ENCODE measurements at places on chromosomes 1 and 21.

- DNase-seq = peak; percentile 22
Measured at GRCh38 chr1:228695015-228695955, 40.0 kb upstream of the RHOU start.

- DNase-seq = no peak
Measured at GRCh38 chr1:150180474-150180873, 30.8 kb downstream of the PLEKHO1 start.

GRCh38 chr1:203586496-203587081 lies 40.0 kb upstream of the ATP2B4 start:
- no peak for DNase-seq

GRCh38 chr21:33020558-33021100 lies 5.1 kb upstream of the OLIG2 start:
- DNase-seq = no peak

DNA sequence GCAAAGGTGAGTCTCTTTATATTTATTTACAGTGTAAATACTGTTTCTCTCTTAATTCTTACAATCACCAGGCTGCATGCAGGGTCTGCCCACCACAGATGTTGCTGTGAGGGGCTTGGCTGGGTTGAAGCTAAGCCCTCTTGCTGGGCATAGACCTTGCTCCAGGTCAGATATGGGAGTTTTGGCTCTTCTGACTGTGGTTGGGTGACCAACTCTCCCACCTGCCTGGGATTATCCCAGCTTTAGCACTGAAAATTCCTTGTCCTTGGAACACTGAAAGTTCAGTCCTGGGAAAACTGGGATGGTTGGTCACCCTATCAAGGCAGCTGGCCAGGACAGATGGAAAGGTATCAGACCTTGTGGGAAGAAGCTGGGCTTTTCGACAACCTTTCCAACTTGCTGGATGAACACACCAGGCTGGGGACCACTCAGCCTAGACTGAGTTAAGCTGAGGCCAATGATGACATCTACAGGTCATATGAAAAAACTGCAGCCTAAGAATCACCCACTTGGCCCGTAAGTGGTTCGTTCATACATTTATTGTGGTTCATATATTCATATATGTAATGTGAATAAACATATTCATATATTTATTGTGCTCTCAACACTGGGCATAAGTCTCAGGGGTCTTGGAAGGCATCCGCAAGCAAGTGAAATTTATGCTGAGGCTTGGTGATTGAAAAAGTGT lies 26.6 kb upstream of the HPDL start:
- peak; percentile 48 for DNase-seq

Measured in foreskin keratinocyte (primary cell).